CD4-positive, alpha-beta T cell treated with Interleukin-6 at 100 ng/mL for 8 hours (primary cell): ENCODE measurements at places on chromosomes 4 and X.
A peak's percentile ranks its signal among the peaks of the same experiment; 100 is the strongest.

DNA sequence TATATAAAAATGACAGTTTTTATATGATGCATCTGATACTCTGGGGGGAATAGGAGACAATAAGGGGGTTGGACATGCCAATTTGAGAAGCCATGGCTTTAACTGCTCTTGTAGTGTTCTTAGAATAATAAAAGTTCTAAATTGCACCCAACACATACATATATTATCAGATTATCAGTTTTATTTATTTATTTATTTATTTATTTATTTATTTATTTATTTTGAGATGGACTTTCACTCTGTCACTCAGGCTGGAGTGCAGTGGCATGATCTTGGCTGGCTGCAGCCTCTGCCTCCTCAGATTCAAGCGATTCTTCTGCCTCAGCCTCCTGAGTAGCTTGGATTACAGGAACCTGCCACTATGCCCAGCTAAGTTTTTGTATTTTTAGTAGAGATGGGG, 356.8 kb downstream of the TLL1 start:
- DNase-seq: no peak

- no peak for DNase-seq
These were observed 37.6 kb downstream of the C4orf50 start for GRCh38 chr4:5980436-5981155.

DNA sequence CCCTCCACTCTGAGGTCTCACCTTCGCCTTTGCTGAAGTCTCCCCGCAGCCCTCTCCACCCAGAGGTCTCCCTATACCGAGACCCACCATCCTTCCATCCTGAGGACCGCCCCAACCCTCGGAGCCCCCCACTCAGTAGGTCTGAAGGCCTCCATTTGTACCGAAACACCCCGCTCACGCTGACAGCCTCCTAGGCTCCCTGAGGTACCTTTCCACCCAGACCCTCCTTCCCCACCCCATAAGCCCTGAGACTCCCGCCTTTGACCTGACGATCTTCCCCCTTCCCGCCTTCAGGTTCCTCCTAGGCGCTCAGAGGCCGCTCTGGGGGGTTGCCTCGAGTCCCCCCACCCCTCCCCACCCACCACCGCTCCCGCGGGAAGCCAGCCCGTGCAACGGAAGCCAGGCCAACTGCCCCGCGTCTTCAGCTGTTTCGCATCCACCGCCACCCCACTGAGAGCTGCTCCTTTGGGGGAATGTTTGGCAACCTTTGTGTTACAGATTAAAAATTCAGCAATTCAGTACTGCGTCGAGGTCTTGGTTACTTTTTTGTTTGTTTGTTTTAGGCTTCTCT, 5.0 kb downstream of the SOD3 start:
- no peak for DNase-seq

DNA sequence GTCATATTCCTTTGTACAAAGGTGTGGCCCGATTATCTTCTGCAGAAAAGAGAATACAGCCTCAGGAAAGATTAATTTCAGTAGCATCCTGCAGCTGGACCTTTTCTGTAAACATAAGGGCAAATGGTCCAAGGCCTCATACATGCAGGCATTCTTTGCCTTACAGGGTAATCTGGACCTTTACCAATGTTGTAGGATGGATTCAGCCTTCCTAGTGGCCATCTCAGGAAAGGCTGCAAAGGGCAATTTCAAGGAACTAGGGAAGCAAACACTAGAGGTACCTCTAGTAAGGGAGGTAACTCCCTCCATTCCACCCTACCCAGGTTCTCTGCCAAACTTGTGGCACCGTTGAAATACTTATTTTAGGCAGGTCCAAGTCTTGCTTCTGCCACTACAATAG, 43.0 kb downstream of the UGT2B28 start:
- DNase-seq: no peak

DNA sequence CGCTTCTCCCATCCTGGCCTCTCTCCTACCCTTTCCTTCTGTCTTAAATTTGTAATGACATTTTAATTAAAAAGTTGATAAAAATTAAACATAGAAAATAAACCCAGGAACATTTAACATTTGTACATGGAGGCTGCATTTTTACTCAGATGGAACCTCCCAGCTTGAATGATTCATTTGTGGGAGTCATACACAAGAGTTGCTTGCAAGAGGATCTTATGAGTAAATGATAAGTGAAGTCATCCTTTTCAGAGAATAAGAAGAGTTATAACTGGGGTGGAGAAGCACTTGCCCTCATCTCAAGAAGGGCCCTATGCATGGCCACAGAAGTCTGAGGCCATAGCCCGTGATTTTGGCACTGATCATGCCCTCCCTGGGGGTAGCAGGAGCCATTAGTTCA, 482.9 kb upstream of the BOD1L1 start:
- DNase-seq: no peak

DNA sequence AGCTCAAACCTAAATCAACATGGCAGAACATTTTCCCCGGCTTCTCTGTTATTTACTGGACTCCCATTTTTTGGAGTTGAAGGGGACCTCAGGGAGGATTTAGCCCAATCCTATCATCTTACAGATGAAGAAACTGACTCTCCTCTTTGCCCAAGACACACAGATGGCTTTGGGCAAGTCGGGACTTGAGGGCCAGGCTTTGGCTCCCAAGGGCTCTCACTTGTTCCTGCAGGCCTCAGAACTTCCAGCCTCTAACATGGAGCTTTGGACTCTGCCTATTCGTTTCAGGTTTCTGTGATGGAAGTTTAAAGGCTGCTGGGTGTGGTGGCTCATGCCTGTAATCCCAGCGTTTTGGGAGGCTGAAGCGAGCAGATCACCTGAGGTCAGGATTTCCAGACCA, 59.5 kb downstream of the RHOH start:
- DNase-seq: no peak

DNA sequence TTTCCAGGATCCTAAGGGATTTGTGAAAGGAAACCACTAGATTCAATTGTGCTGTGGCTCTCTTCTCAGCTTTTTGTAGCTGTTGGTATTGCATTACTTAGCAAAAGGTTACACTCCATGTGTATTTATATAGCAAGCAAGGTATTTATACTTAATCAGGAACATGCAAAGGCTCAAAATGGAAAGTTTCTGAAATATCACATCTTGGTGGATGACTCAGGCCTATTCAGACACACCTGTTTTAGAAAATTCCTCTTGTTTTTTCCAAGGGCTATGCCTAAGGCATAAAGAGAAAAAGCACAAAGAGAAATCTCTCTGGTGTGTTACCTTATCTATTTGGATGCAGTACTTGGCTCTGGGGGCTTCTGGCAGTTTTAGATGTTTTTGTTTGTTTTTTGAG, 144.4 kb upstream of the GALNT7 start:
- no peak for DNase-seq

DNA sequence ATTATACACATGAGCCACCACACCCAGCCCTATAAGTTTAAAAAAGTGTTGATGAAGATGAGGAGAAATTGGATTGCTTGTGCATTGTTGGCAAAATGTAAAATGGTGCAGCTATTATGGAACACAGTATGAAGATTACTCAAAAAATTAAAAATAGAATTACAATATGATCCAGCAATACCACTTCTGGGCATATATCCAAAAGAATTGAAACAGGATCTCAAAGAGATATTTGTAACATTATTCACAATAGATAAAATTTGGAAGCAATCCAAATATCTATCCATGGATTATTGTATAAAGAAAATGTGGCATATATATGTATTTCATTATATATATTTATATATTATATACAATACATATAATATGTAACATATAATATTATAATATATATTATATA, 515.6 kb upstream of the GNPDA2 start:
- DNase-seq: no peak

DNA sequence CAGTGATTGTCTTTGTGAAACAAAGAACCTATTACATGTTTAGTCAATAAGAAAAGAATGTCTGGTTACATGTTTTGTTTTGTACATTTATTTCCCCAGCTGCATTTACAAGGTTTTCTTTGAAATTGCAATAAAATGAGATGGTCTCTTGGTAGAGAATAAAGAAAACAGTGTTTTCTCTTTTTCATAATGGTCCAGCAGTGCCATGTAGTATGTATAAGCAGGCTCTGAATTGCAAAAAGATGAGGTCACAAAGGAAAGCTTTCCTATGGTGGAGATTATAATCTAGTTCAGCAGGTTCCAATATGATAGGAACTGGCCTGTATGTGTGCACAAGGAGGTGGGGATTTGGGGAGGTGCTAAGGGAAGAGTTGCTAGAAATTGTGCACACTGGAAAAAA, 1417.3 kb downstream of the STIM2 start:
- no peak for DNase-seq

DNA sequence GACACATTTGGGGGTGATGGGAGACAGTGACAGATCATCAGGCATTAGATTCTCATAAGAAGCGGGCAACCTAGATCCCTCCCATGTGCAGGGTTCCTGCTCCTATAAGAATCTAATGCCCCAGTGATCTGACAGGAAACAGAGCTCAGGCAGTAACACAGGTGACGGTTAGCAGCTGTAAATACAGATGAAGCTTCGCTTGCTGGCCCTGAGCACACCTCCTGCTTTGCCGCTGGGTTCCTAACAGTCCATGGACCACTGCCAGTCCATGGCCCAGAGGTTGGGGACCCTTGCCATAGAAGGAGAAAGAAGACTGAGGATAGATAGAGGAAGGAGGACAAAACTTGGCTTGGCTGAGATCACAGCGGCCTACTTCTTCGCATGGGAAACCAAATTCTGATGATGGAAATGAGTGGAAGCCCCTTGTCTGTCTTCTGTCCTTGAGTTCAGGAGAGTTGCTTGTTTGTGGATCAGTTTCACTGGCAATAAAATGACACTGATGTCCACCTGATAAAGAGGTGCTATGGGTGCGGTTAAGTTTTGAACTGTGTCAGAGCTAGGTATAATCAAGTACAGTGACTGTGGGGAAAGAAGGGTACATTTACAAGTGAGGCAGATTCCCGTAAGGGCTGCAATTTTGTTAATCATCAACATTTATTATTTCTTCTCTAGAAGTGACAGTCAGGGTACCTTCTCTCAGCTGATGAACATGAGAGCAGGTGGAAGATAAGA, 1.7 kb upstream of the TIFA start:
- DNase-seq: peak; percentile 39

DNA sequence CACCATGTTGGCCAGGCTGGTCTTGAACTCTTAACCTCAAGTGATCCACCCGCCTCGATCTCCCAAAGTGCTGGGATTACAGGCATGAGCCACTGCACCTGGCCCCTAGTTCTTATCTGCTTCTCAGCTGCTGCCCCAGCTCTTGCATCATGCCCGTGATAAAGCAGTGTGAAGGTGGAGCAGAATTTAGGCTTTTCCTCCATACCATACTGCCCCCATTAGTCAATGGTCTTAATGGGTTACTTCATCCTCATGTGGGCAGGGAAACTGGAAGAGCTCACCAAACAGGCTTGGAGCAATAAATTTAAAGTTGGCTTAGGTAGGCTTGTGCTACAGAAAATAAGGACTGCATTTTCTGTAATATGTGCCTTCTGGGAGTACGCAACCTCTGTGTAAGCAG, 636.9 kb upstream of the BOD1L1 start:
- no peak for DNase-seq

DNA sequence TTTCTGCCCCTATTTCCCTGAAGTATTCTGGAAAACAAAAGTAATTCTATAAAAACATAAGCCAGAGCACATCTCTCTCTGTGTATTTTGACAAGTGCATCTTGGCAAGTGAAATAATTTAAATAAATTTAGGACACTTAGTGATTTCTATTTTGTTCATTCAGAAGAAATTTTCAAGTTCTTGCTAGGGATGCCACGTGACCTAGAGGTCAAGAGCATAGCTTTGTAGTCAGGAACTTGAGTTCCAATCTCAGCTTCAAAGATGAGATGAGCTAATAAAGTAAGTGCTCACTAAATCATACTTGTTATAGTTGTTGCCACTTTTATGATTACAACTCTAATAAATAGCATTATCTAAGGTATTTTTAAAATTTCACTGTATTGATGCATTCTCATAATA, 13.8 kb downstream of the KDR start:
- DNase-seq: no peak

- no peak for DNase-seq
These were observed 22.4 kb upstream of the IL21 start for GRCh38 chr4:122643257-122643656.

- DNase-seq: no peak
These were observed 204.1 kb downstream of the MAPK10 start for GRCh38 chr4:86155766-86156165.

- no peak for DNase-seq
These were observed at the start of gene FAM13A for GRCh38 chr4:89056953-89057398. FAM13A (minus strand) TSS chr4:89057185; CDS start chr4:89056964, 221 bp downstream.

GRCh38 chr4:880684-881405, 51.3 kb downstream of the GAK start:
- DNase-seq: no peak

DNA sequence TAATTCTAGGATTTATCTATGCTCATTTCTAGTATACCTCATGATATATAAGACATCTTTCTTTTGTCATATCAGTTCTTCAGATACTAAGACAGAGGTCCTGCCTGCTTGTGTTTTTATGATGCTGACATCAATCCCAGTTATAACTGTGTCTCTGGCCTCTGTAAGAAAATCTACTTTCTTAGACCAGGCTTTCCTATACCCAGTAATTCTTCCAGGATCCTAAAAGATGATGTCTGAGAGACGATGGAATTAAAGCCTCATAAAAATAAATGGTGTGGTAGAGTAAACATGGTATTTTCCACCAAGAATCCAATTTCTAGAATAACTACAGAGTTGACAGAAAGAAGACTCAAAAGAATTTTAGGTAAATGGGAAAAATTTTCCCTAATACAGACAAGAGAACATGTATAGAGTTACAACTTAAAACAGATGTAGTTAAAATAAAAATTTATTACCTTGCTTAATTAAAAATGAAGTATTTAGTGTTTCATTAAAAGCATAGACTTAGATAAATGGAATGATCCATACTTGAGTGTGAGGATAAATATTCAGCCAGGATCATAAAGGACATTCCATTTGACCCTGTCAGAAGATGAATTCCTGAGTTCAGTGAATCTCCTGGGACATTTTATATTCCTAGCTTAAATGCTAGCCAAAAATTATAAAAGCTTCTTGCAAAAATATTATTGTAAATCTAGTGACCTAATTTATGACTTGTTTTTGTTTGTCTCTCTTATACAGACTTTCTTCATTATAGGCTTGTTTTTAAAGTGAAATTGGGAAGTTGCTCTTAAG, 137.4 kb downstream of the PDLIM5 start:
- DNase-seq: no peak

GRCh38 chrX:47196098-47196497, 2.5 kb downstream of the UBA1 start:
- DNase-seq: no peak

- no peak for DNase-seq
These were observed 12.5 kb downstream of the MORC4 start for GRCh38 chrX:106987488-106987887.

GRCh38 chr4:81745050-81745449, 273.3 kb upstream of the RASGEF1B start:
- no peak for DNase-seq

GRCh38 chr4:150082241-150082640, 4.0 kb downstream of the DCLK2 start:
- no peak for DNase-seq

GRCh38 chr4:158201322-158201721, 9.0 kb upstream of the TMEM144 start:
- no peak for DNase-seq
